NCI-H1436 treated with DMSO at 0.1 percent for 48 hours (cell line): ENCODE measurements at places on chromosomes 2 and 18.

GRCh38 chr2:115807276-115807675 is 1364.8 kb downstream of the DPP10 start:
- no peak for DNase-seq

DNA sequence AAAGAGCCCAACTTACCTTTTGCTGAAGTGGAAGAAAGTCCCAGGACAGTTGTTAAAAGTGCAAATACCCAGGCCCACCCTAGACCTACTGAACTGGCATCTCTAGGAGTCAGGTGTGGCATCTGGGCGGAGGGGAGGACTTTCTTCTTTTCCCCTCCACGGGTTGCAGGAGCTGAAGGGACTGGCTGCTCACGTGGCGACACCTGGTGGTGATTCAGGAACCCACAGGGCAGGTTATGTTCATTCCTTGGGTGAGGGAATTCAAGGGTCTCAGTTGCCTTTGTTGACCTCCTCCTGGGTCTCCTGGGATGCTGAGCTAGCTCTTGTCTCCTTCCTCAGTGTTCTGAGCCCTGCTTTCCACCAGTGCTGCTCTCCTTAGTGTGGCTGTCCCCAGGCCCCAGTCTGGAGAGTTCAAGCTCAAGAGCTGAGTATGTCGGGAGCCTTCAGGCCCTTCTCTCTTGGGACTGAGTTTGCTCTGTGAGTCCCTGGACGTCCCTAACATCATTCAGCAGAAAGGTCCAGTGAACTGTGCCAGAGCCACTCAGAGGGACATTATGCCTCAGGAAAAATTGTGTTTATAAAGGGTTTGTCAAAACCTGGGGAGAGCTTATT is 56.9 kb downstream of the DYSF start:
- no peak for DNase-seq

DNA sequence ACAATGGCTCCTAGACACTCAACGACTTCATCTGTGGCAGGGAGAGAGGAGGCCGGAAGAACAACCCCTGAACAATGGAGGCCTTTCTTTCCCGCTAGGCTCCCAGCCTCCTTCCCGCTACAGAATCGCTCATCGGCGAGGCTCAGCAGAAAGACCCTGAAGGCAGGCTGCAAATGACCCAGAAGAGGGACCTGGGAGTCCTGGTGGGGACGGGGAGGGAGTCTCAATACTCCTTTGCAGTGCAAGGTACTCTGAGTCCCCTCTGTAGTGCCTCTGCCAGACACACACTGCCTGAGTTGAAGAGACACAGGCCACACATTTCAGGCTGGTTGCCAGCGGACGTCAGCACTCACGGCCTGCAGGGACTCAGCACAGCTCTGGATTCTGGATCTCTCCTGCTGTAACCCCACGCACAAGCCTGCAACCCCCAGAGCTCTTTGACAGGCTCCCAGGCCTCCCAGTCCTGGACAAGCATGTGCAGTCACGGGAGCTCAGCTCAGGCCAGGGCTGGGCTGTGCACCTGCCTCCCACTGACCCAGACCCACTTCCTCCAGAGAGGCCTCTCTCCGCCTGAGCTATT is 6.1 kb downstream of the GPR17 start:
- no peak for DNase-seq

GRCh38 chr2:29218071-29218470 is 102.9 kb downstream of the CLIP4 start:
- no peak for DNase-seq

GRCh38 chr2:134623796-134624195 is 95.0 kb downstream of the TMEM163 start:
- DNase-seq, result no peak

GRCh38 chr2:127080226-127080937 is 26.6 kb downstream of the BIN1 start:
- DNase-seq, result no peak

DNA sequence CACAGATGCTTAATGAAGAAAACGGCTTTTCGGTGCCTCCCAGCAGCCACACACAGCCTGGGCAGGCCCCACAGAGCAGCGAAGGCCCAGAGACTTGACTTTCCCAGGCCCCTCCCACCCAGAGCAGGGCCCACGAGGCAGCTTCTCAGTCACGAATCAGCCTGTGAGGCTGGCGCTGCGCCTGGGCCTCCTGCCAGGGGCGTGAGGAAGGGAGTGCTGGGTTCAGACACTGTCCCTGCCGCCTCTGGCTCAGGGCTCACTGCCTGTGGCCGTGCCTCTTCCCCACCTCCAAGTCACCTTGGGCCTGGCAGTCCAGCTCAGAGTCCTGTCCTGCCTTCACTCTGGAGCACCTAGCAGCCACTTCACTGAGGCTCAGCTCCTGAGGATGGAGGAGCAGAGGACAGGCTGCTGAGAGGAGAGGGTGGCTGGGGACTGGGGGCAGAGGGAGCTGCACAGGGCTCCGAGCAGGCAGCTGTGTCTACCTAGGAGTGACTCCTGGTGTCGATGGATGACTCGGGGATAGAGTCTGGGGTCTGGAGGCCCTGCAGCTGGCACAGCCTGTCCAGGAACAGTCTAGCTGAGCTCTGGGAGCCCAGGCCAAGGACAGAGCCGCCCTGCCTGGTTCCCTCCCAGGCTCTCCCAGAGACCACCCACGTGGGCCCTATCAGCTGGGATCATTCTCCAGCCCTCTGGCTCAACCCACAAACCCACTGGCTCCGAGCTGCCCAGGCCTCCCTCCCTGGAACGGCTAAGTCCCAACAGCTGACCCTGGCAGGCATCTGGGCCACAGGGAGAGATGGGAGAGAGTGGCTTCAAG is 36.4 kb upstream of the FOSL2 start:
- no peak for DNase-seq

DNA sequence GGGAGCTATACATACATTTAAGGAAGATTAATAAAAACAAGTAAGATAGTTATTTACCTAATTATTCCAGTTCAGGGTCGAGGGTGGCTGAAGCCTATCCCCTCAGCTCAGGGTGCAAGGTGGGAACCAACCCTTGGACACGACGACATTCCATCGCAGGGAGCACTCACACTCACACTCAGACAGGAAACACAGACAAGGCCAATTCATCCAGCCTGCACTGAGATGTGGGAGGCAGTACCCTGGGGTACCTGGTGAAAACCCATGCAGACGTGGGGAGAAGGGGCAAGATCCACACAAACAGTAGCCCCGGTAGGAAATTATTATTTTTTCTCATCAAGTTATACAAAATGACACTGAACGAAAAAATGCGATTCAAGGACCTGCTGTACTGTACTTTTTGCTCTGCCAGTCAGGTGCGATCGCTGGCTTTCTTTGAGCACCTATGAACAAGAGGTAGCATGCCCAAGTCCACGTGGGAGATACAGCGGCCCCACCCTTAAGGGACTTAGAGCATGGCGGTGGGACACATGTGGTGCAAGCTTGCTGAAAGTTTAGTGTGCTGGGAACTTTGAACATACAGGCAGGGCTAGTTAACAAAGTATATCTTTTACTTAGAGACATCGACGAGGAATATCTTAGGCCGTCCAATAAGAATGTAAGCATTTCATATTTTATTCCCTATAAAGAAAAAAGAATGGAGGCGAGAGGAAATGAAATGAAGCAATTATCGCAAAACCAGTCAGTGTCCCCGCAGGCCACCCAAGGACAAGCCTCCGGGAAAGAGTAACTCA is 624 bp downstream of the METTL8 start:
- no peak for DNase-seq

DNA sequence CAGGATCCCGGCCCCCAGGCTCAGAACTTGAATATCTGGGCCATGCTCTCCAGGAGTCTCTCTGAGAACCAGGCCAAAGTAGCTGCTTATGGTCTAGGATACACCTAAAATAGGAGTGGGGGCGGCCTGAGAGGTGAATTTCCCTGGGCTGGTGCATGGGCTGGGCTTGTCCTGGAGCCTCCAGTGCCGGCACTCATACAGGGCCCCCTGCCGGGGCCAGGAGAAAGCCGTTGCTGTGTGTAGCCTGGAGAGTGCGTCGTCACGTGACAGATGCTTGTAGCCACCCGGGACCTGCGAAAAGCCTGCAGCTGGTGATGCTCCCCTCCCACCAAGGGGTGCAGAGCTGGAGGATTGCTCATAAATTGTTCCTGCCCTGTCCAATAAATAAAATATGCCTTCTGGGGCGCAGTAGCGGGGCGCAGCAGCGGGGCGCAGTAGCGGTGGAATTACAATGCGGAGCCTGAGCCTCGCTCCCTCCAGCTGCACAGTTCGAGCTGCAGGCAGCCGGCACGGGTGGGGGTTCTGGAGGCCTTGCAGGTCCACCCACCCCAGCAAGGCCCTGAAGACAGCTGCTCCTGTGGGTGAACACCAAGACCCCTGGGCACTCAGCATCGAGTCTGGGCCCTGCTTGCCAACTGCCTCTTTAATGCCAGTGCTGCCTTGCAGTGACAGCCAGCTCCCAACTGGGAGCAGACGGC is 289.9 kb downstream of the NDUFA10 start:
- DNase-seq, result no peak

GRCh38 chr18:6482198-6482977 is 67.7 kb upstream of the L3MBTL4 start:
- no peak for DNase-seq

- DNase-seq, result no peak
Measured at GRCh38 chr18:64116571-64117175, 32.2 kb downstream of the LINC00305 start.

DNA sequence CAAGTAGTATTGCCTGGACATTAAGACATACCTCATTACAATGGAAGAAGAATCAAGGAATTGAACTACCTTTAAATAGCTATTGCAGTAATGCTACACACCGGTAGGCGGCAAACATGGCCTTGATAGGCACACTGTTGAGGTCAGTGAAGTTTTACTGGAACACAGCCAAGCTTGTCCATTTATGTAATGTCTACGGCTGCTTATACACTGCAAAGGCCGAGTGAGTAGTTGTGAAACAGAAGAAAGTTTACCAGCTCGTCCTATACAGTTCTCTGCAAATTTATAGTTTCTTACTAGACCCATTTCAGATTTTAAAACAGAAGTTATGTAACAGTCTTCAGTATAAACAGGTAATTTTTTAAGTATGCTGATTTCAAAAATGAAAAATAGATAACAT is 38.8 kb downstream of the PPP4R1 start:
- DNase-seq, result no peak

GRCh38 chr2:29276151-29276550 is 160.9 kb downstream of the CLIP4 start:
- DNase-seq, result no peak

GRCh38 chr2:64784168-64785061 is 130.7 kb upstream of the SERTAD2 start:
- DNase-seq, result no peak

- DNase-seq, result no peak
Measured at GRCh38 chr2:191488135-191488534, 189.8 kb upstream of the NABP1 start.

GRCh38 chr2:30808695-30809094 is 1.4 kb upstream of the CAPN13 start:
- no peak for DNase-seq

- no peak for DNase-seq
Measured at GRCh38 chr2:195808189-195808588, 151.2 kb downstream of the SLC39A10 start.

DNA sequence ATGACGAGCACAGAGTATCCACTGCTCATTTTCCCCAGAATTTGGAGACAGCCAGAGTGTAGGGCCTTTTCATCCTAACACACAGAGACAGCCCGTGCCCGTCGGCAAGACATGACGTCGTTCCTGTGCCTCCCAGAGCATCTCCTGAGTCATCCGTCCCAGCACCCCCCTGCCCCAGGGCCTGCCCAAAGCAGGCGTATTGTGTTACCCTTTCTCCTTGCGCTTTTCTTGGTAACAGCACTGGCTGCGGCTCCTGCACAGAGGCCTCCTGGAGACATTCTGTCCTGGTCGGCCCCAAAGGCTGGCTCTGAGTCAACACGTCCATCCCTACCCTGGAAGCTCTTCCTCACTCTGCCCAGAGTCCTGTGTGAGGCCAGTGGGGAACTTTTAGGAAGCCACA is 217.1 kb downstream of the KLHL29 start:
- DNase-seq, result no peak

GRCh38 chr2:43221763-43222474 is 4.5 kb downstream of the ZFP36L2 start:
- DNase-seq, result no peak

- DNase-seq, result no peak
Measured at GRCh38 chr2:188527141-188527540, 235.5 kb downstream of the GULP1 start.

GRCh38 chr18:13564579-13564978 is 161.8 kb downstream of the FAM210A start:
- no peak for DNase-seq

DNA sequence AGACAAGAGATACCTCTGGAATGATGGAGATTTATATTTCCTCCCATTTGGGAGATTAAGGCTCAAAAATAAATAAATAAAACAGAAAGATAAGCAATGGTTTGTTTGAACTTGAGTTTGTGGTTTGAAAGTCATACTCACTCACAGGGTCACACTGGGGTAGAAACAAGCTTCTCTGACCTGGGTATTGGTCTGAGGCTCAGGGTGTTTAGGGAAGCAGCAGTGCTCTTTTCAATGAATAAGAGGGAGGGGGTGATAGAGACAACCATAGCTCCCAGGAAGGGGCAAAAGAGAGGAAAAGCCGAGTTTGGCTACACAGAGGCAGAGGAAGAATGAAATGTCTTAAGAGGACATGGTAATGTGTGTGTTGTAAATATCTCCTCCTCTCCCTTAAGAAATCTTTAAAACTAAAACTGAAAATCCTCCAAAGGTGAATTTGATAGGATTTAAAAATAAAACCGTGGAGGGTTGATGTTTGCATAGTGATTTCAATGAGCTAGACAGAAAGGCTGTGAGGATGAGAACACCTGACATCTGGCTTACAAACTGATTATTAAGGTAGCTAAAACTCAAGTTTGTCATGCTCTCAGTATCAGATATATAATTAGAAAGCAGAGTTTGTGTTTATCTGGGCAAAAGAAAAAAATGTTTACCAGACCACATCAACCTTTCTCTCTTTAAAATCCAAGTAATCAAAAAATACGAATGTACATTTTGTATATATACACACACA is 159.9 kb upstream of the TMEFF2 start:
- DNase-seq, result no peak

- no peak for DNase-seq
Measured at GRCh38 chr2:128103407-128103806, 12.4 kb downstream of the UGGT1 start.

GRCh38 chr2:160167089-160167740 is 32.9 kb downstream of the ITGB6 start:
- DNase-seq, result no peak

GRCh38 chr18:62950246-62950645 is 234.9 kb downstream of the PHLPP1 start:
- DNase-seq, result no peak

DNA sequence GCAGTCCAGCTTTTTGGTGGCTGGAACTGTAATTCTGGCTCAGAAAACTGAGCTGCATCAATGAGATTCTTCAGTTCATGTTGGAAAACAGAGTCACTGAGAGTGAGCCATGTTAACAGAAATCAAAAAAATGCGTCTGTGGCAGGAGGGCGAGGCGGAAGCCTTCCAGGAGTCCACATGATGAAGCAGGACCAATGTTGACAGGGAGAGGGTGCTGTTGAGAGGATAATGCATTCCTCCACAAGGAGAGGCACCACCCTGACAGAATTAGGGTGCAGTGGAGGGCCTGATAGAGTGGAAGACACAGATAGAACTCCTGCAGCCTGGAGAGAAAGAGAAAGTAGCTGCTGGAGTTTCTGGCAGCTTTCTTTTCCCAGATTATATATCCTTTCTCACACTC is 111.5 kb downstream of the MGAT5 start:
- DNase-seq, result no peak
